ENCODE measurements at places on chromosomes 2 and 18.

DNA sequence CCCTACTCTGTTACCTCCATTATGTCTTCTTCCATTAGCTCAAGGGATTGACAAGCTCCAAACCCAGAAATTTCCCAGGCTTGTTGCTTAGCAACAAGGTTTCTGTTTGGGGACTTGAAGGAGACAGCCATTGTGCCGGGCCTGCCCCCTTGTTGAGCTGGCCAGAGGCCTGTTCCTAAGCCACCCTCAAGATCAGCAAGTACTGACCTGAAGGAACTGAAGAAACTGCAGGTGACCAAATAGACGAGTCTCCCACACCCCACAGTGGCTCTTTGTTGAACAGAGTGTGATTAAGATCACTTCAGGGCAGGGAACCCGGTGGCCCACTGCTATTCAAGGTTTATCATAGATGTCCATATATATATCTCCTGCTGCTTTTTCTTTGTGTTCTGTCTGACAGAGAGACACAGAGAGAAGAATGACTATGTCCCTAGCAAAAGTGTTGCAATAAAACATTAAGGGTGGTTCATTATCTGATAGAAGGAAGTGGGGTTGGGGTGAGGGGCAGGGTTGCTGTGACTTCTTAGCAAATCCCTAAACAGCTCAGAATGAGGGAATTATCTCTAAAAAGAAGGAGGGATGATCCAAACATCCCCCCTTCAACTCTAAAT is 69.2 kb downstream of the RNF144A start:
- no peak for DNase-seq

DNA sequence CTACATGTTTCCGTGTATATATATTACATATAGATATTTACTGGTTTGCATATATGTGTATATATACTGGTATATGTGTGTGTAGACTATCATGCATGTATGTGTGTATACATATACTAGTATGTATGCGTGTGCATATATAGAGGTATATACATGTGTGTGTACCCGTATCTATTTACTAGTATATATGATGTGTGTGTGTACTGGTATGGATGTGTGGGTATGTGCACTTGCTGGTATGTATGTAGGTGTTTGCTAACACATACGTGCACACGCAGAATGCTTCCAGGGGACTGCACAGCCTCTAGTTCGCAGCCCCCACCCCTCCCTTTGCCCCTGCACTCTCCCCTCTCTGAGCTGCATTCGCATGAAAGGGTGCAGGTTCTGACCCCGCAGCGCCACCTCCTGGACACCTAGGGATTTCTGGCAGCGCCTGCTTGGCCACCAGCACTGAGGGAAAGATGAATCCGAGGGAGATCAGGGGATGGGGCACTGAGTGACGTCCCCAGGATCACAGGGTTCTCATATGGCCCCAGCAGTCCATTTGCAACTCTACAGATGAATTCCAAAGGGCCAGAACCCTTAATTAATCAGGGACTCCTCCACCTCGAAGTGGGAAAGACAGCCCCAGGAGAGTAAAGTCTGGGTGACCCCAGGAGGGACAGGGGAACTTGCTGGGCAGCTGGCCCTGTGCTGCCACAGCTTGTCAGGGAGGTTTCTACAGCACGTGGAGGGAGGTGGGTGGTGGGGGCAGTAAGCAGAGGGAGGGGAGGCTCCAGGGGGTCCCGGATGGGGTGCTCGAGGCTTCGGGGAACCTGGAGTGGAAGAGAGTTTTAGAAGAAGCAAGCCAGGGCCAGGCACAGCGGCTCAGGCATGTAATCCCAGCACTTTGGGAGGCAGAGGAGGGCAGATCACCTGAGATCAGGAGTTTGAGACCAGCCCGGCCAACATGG is 66.8 kb upstream of the ASAP2 start:
- peak; percentile 55 for DNase-seq

DNA sequence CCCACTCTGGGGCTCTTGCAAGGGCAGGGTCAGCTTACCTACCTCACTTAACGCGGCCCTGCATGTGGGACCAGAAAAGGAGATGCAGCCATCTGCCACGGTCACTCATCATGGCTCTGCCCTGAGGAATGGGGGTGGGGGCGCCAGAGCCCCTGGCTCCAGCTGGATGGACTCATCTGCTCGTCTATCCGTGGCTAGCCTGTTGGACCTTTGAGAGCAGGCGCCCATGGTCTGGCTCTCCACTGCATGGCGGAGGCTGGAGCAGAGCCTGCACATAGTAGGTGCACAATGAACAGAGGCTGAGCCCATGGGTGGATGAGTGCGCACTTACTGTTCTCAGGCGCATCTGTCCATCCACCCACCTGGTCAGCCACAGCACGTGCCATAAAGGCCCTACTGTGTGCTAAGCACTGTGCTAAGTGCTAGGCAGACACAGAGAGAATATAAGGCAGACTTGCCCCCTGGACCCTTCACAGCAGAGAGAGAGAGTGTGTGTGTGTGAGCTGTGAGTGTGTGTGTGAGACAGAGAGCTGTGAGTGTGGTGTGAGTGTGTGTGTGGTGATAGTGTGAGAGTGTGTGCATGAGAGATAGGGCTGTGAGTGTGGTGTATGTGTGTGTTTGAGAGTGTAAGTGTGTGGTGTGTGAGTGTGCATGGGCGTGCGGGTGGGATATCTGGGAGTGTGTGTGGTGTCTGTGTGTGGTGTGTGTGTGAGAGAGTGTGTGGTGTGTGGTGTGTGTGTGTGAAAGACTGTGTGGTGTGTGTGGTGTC is 151.3 kb downstream of the TFCP2L1 start:
- DNase-seq = no peak

- DNase-seq = no peak
Observed at GRCh38 chr2:143732076-143732475, 602.9 kb downstream of the ARHGAP15 start.

DNA sequence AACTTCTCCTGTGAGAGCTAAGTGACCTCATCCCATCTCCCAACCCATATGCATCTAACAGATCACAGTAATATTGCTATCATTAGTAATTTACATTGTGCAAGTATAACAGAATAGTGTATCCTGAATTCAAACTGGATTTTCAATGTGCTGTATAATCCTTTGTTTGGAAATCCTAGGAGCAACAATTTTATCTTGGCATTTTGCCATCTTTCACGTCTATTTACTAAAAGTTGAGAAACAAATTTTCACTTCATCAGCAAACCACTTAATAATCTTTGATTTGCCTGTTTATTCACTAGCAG is 3.8 kb downstream of the HNRNPLL start:
- peak; percentile 3 for DNase-seq

DNA sequence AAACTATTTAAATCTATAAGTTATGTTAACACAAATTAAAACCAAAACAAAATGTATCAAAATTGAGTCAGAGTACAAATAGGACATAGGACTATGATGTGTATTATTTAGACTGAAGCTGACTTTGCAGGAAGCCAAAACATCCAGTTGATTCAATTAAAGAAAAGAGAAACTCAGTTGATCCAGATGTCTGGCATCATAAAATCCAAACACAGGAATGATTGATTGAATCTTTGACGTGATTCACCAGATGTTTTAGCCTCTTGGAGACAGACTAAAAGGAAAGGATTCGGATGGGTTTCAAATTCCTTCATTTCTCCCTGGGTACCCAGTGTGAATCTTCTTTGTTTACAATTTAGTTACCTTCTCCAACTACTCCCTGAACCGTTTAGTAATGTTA is 272.9 kb downstream of the IRS1 start:
- no peak for DNase-seq

- DNase-seq = no peak
Observed at GRCh38 chr2:209113026-209113425, 310.8 kb upstream of the MAP2 start.

DNA sequence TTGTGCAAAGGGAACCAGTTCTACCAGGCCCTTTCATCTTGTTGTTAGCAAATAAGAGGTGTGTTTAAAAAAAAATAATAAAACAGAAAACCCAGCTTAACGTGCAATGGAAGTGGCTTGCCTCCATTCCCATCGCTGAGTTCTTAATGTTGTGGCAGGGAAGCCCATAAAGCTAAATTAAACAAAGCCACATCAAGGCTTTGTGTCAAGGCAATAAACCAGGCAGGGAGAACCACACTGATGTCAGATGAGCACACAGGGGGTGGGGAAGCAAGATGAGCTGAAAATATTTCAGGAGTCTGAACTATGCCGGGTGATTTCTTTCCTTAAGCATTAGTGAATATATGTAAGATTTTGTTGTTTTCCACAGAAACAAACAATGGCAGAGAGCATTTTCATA is 73.5 kb downstream of the PHLPP1 start:
- DNase-seq = no peak

DNA sequence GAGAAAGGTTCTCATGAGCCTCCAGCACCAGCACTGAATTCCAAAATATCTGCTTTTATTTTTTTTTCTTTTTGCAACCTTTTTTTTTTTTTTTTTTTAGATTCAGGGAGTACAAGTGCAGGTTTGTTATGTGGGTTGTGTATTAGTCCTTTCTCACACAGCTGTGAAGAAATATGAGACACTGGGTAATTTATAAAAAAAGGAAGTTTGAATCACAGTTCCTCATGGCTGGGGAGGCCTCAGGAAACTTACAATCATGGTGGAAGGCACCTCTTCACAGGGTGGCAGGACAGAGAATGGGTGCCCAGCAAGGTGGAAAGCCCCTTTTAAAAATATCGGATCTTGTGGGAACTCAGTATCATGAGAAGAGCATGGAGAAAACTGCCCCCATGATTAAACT is 7.9 kb upstream of the TMX3 start:
- DNase-seq = no peak

- no peak for DNase-seq
Observed at GRCh38 chr2:198004921-198005829, 200.8 kb downstream of the PLCL1 start.

GRCh38 chr2:637804-638203 is 39.4 kb downstream of the TMEM18 start:
- DNase-seq = no peak

DNA sequence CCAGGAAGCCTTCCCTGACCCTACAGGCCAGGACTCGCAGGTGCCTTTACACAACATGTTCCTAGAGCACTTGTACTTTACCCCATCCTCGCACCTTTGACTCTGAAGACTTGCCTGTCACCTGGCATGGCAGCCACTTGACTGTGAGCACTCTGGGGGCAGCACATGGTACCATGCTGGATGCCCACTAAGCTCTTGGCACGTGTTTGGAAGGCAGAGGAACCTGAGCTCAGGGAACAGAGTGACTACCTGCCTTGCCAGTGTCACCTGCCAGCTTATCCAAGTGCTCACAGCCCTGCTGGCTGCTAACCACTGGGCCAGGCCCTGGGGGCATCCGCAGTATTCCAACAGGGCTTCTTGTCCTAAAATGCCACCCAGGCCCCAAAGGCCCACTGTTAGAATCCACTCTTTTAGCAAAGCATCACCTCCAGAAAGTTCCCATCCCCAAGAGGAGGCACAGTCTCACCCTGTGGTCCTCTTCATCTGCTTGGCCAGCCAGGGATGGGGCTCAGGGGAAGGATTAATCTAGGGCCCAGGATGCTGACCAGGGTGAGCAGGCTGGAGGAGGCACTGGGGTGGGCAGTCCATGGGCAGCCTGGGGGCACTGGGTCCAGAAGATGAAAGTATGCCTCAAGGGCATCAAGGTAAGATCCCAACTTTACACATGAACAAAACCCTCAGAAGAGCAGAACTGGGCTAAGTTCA is 57.0 kb downstream of the ZBTB7C start:
- DNase-seq = no peak

GRCh38 chr2:160269803-160270570 is 69.9 kb upstream of the ITGB6 start:
- no peak for DNase-seq

DNA sequence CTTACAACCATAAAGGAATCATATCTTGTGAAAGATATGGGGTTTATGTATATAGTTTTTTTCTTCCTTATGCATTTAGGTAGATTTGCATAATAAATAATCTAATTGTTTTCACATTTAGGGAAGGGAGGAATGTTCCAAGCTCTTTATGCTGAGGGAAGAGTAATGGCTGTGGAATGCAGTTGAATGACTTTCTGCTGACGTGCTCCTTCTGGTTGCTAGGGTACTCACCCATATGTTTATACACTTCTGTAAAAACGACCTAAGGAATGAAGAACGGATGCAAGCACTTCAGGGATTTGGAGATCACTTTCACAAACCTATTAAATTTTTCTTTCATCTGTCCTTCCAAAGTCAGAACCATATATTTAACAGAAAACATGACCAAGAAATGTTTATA is 29.2 kb upstream of the PPP4R1 start:
- peak; percentile 23 for DNase-seq

- DNase-seq = no peak
Observed at GRCh38 chr2:130352237-130352636, 3.6 kb upstream of the PTPN18 start.

GRCh38 chr18:35680139-35680551 is 98.6 kb downstream of the GALNT1 start:
- peak; percentile 28 for DNase-seq

GRCh38 chr2:98334439-98335078 is 11.7 kb upstream of the CNGA3 start:
- no peak for DNase-seq

DNA sequence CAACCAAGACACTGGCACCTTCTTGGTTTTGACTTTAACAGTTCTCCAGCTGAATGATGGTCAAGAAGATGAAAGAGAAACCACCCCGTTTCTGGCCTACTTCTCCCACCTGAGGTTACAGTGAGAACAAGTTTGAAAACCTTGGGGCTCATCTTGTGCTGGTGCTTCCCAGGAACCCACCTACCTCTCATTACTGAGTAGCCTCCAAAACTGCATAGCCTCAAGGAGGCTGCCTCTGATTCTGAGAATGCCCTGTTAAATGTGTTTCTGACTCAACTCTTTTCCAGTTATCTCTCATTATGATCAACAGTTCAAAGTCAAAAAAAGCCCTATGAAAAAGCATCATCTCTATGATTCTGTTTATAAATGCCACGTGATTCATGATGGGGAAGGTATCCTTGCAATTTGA is 121.9 kb downstream of the CACNB4 start:
- no peak for DNase-seq

- peak; percentile 15 for DNase-seq
Observed at GRCh38 chr18:22342625-22343024, 75.1 kb downstream of the CTAGE1 start.

GRCh38 chr2:10481666-10482157 is 33.6 kb upstream of the ODC1 start:
- no peak for DNase-seq

DNA sequence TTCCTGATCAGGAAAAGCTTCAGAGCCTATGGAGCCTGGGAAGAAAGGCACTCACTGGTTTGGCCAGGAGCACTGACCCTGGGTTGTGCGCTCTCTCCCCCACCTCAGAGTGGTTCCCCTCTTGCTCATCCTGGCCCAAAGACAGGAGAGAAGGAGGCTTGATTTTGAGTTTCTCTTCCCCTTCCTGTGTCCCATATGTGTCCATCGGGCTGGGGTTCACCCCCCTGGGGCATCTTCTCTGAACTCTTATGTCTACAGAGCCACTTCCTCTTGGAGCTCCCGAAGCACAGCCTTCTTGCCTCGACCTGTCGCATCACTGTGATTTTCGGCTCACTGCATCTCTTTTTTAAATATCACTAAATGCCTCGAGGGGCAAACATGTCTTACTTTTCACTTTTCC is 692.3 kb downstream of the RNF144A start:
- DNase-seq = no peak

DNA sequence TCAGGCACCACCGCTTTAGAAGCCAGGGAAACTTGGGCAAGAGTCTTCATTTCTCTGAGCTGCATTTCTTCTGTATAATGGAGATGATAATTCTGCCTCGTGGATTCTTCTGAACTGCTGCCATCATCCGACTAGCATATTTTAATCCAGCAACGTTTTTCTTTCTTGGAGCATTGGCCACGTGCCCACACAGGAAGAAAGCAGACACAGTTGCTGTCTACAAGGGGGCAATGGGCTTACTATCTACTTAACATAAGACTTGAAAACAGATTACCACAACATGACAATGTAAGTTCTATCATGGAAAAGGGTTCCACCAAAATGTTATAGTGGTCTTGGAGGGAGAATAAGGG is 176.5 kb downstream of the FAM210A start:
- DNase-seq = no peak

- no peak for DNase-seq
Observed at GRCh38 chr2:15881120-15881433, 59.3 kb upstream of the MYCN start.

Data from T47D (cell line).